ENCODE measurements at places on chromosomes 2 and 18.

- DNase-seq, result no peak
Observed at GRCh38 chr2:218880102-218880858, at the start of gene WNT10A. Gene WNT10A (plus strand): TSS chr2:218880852. CDS start chr2:218880996, 144 bp downstream.

DNA sequence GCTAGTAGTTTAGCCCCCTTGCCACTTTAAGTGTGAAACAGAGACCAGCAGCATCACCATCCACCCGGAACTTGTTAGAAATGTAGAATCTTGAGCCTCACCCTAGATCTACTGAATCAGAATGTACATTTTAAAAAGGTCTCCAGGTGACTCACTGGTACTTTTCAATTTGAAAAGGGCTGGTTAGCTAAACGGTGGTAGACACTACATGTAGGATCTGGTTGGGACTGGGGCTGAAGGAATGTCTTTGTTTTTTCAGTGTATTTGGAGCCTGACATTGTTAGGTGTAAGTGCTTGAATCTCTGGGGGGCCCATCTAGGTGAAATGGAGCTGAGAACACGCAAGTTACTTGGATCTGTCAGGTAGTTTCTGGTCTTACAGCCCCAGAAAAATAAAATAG is 44.0 kb upstream of the XPO1 start:
- no peak for DNase-seq

DNA sequence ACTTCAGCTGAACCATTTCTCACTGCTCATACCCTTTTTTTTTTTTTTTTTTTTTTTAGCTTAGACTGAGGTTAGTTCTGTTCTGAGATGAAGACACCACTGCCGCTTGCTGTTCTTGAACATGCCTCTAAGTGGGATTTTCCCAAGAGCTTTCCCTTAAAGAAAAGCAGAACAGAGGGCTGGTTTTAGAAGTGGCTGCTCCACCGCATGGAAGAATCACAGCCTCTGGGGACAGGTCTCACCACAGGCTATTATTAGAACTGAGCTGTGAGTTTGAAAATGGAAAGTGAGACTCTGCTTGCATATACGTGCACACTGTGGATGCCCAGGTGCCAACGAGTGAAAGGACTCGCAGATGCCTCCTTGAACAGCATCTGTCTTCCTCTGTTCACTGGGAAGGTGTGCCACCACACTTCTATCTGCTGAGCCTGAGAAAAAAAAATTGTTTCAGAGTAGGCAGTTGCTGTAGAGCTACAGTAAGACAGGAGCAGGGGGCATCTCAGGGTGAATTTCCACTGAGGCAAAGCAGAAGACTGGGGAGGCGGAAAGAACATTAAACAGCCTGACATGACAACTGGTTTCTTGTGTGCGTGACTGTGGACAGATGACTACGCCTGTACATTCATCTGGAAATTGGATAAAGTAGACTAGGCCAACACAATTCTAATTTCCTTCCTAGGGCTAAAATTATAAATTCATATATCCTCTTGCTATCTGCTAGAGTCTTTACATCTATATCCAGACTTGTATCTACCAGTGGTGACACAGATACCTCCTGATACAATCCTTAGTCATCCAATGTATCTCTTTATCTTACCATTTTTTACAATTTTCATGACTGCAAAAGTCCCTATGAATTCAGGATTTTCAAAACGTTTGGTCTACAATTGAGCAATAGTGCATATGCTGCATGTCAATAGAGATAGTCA is 1045.7 kb upstream of the CELF4 start:
- DNase-seq, result no peak

GRCh38 chr2:125313806-125314205 is 1288.7 kb downstream of the CNTNAP5 start:
- no peak for DNase-seq

DNA sequence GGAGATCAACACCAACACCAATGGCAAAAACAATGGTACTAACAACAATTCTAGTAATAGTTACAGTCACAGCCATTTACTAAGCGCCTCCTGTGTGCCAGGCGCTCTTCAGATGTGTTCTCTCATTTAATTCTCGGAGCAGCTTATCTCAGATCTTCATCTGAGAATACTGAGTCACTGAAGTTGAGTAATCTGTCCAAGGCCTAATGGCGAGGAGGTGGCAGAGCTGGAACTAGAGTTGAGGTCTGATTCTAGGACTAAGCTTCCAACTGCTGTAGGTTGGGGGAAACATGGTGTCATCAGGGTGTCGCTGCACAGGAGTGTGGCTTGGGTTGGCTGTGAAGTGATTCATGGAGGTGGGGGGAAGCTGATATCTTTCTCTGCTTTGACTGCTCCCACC is 156.1 kb downstream of the DYSF start:
- DNase-seq, result no peak

GRCh38 chr2:139556789-139557188 is 776.6 kb upstream of the NXPH2 start:
- DNase-seq, result no peak

- DNase-seq, result no peak
Observed at GRCh38 chr2:216205486-216205885, 96.3 kb downstream of the XRCC5 start.

GRCh38 chr2:181607629-181608590 is 49.0 kb downstream of the CERKL start:
- DNase-seq, result no peak

DNA sequence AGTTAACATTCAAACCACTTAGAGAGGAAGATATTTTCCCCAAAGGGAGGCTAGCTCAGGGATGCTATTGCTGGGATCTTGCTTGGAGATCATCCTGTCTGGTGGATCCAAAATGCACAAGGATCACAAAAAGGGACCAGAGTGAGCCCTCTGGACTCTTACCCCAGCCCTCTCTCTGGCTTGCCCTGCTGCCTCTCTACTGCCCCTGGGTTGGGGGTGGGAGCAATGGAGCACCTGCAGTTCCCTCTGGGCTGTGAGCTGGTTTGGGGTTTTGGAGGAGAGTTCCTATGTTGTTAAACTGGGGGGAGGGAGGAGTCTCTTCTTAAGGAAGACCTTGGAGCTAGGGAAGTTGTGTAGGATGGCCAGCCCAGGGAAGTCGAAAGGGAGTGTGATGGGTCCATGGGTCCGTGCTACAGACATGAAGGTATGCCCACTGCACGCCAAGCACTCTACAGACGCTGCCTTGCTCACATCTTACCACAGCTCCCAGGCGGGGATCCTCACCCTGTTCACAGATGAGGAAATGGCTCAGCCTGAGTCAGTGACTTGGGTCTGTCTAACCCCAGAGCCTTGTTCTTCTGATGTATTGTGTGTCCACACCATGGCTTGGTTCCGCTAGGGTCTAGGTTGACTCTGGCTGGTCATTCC is 3.8 kb downstream of the LBH start:
- no peak for DNase-seq

- no peak for DNase-seq
Observed at GRCh38 chr2:235920216-235920865, 247.8 kb downstream of the GBX2 start.

DNA sequence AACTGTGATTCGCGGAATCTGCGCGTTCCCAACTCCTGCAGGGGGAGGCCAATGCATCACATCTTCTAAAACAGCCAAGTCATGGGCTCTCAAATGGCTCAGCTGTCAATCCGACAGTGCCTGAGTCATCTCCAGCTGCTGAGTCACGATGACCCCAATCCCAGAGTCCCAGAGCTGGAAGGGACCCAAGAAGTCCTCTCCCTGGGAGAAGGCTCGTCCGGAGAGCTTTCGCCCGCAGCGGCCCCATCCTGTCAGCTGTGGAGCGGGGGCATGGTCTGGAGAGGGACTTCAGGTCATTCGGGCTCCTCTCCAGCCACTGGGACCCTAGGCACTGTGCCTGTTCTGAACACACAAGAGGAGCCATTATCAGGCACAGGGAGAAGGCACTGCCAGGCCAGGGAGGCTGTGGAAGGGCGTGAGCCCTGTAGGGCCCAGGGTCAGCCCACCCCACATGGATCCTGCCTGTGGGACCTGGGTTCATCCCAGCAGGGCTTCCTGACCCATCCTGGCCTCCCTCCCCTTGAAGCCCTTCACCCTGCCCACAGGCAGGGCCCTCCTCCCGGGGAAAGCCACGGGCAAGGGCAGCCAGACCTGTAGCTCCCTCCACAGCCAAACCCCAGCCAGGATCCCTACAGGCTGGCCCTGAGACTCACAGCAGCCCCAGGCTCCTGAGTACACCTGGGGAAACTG is 47.6 kb upstream of the GPC1 start:
- no peak for DNase-seq

DNA sequence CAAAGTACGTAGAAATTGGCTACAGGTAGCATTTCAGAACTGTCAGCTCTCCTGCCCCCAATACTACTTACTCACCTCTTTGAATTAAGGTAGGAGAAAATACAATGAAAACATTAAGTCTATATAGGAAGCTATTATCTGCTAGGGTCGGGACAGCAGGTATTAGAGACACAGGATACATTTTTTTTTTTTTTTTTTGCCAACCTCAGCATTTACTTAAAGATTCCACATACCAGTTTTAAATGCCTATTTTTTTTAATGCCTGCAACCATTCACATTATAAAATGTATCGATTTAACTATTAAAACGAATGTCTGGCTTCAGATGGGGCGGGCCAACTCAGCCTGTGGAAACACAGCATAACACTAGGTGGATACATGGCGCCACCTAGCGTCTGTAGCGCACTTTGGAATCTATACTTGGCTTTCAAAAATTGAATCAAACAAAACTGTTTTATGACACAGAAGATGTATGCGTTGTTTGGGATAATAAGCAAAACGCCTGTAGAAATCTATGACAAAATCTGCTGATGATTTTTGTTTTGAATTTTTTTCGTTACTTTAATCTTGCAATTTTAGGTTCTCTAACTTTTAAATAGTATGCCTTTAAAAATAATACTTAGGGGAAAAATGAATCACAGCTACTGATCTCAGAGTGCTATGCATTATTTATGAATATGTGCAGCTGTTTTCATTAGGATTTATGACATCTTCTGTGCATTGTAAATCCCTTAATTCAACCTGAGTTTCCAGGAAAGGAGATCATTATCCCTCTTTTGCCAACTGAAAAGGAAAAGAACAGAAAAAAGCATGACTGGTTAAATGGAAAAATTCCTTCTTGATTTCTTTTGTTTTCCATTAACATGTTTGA is 261.0 kb downstream of the NYAP2 start:
- DNase-seq, result no peak

DNA sequence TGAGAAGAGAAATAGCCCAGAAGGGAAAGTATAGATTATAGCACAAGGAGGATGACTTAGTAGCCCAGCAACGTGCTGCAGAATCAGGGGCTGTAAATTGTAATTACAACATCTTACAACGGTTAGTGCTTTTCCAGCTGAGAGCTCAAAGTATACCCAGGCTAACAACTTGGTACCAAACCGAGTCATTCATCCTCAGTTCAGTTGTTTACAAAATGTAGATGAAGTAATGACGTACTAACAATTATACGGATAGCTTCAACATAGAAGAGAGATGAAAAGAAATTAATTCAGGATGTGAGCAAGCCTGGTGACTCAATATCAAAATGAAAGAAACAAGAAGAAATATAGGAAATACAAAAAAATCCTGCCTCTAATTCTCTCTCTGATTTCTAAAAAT is 99.2 kb downstream of the DYNAP start:
- DNase-seq, result no peak

- no peak for DNase-seq
Observed at GRCh38 chr2:187644981-187645380, 90.7 kb upstream of the TFPI start.

GRCh38 chr2:157107877-157108276 is 149.6 kb upstream of the GALNT5 start:
- no peak for DNase-seq

DNA sequence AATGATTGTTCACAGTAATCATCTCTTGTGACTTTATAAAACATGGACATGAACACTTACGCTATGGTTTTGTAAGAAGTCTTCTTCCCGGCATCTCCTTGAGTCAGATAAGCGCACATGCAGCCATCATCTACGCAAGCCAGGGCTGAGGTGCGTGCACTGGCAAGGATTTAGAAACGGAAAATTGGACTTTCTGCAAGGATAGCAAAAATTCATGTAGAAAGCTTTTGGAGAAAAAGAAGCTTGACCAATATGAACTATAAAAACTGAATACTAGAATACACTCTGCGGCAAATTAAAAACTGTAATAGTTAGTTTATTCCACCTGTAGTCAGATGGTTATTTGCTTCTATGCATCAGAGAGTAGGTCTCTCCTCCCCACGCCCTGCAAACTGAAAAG is 6.3 kb downstream of the NMS start:
- no peak for DNase-seq

DNA sequence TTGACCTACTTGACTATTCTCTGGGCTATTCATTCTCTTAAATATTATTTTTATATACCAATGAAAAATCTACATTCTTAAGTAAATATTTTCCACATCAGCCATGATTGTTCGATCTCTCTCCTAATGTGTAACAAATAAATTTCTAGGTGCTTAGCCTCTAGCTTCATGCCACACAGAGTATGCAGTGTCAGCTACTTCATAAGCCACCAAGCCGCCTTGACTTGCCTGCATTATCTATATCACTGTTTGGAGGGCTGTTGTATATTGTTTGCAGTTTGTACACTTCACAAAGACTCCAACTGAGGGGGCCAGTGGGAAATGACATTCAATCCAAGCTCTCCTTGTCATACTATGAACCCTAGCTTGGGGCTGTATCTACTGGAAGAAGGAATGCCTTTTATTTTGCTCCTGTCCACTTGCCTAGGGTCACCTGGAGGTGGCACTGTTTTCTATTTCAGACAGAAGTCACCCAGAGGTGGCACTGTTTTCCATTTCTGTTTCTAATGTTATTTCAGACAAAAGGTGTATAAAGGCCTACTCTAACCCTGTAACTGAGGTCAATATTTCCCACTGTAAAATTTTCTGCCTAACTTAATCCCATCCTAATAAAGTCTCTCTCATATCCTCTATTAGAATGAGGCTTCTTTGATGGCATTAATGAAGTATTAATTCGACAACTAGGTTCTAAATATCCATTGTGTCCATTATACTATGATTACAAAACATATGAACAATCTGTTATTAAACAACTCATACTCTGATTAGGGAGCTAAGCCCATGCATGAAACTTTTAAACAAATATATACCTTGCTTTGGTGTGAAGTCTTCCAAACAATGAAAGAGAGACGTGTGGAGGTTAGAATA is 36.4 kb downstream of the COL5A2 start:
- DNase-seq, result no peak

GRCh38 chr2:7598402-7598801 is 681.2 kb downstream of the RNF144A start:
- DNase-seq, result no peak

DNA sequence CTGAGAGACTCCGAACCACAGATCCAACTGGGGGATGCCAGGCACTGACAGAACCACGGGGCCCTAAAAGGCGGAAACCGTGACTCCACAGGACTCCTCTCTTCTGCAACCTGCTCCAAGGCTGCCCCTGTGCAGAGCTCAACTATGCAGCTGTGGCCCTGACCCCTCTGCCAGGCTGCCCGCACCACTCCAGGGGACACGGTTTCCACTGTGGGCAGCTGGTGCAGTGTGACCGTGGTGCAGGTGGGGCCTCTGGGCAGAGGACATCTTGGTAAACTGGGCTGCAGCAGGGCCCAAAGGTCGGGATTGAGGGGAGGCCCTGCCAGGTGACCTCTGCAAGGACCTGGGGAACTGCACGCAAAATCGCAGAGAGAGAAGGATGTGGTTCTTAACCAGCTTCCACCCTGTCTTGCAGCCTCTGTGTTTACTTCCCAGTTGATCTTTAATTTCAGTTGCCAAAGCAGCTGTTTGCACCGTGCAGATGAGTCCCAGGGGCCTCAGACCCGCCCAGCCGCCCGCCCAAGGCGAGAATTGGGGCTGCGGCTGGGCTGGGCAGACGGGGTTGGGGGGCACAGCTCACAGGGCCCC is 104.6 kb upstream of the CTDP1 start:
- DNase-seq, result no peak

Data from esophagus squamous epithelium (tissue), 5 donors.